ENCODE measurements at places on chromosomes 11 and 22.
A peak's percentile ranks its signal among the peaks of the same experiment; 100 is the strongest.

DNA sequence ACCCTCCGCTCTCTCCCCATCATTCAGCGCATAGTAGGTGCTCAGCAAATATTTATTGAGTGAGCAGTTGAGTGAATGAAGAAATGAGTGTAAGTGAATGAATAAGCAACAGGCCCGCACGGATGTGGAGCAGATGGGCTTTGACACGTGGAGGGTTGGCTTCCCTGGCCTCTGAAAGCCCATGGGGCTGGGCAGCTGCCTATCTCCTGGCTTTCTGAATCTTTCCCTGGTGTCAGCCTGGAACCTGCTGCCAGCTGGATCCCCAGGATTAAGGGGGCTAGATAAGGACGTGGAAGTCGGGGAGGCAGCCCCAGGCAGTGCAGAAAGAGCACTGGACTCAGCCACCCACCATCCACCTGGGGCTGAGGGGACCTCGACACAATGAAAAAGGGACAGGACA is 12.6 kb downstream of the IL2RB start:
- DNase-seq = no peak
- H3K36me3 ChIP-seq = no peaks in the 10 kb centered on the region
- H3K4me3 ChIP-seq = no peak overlapping the region
- H3K4me1 ChIP-seq = no peaks in the 10 kb centered on the region
- H3K27me3 ChIP-seq = no peaks in the 10 kb centered on the region

GRCh38 chr11:11261629-11262028 is 91.4 kb downstream of the CSNK2A3 start:
- H3K4me1 ChIP-seq = no peaks in the 10 kb centered on the region
- H3K27me3 ChIP-seq = no peaks in the 10 kb centered on the region
- H3K4me3 ChIP-seq = no peak overlapping the region

DNA sequence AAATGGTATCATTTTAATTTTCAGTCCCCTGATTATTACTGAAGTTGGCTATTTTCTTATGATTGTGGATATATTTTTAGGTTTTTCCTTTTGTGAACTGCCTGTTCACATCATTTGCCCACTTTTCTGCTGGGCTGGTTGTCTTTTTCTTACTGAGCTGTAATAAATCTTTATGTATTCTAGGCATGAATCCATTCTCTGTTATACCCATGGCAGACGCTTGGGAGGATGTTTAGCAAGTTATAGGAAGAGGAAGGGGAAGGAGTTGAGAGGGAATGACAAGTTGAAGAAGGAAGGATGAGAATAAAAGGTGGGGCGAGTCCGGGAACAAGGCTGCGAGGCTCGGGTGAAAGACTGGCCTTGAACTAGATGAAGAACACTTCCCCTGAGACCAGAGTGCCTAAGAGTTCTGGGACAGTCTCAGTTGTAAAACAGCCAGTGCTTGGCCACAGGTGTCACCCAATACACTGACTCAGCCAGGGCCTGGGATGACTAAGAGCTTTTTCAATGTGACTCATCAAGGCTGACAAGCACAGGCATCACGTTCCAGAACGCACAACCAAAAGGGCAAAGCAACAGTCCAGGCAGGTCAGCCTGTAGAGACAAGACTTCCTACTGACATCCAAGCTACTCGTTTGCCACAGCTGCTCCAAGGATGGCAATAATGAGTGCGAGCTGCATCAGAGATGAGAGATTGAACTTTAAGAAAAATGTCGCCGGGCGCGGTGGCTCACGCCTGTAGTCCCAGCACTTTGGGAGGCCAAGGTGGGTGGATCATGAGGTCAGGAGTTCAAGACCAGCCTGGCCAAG is 35.2 kb downstream of the LRFN4 start:
- peak; percentile 82 for DNase-seq
- no peak overlapping the region for H3K4me3 ChIP-seq
- H3K27ac ChIP-seq = no peak overlapping the region
- H3K4me1 ChIP-seq = peaks cover 5% of the 10 kb centered on the region
- no peaks in the 10 kb centered on the region for H3K36me3 ChIP-seq

DNA sequence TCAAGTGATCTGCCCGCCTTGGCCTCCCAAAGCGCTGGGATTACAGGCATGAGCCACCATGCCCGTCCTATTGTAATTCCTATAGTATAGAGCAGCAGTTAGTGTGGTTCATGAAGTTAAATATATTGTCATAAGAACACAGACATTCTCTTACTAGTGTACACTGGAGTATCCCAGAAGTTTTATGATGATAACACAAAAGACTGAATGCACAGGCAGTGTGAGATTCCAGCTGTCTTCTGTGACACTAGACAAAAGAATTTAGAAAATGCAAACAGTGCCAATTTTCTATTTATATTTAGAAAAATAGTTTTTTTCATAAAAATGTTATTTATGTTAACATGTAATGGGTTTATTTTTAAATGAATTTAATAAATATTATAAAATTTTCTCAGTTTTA is 39.4 kb upstream of the RBX1 start:
- DNase-seq = no peak
- H3K36me3 ChIP-seq = peaks cover 31% of the 10 kb centered on the region
- H3K4me3 ChIP-seq = no peak overlapping the region

DNA sequence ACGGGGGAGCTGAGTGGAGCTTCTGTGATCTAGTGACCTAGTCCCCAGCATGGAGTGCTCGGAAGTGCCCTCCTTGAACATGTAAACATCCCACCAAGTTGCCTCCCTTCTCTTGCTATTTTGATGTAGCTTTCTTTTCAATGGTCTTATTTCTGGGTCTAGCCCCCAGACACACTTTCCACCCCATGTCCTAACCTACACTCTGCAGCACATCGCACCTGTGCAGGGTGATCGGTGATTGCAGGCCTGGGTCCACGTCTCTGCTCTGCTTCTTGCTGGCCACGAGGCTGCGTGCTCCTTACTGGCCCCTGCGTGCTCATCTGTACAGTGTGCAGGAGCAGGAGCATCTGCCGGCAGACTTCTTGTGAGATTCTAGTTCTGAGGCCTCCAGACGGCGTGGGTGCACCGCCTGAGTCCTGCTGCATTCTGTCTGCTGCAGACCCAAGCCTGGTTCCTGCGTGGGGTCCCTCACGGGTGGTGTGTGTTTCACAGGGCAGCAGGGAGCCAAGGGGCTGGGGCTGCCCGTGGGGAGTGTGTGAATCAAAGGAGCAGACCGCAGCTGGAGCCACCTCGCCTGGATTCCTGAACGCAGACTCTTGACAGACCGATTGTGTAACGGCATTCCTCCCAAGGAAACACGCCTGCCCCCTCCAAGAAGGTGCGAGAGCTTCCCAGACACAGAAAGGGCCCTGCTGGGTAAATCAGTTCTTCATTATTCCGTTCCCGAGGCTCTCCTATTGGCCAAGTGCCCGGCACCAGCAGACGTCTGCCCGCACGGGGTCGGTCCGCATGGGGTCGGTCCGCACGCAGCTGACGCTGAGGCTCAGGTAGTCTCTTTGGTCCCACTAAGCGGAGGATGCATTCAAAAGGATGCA is 44.4 kb upstream of the MYEOV start:
- DNase-seq = peak; percentile 87
- peaks cover 5% of the 10 kb centered on the region for H3K36me3 ChIP-seq
- peaks cover 3% of the 10 kb centered on the region for H3K4me1 ChIP-seq
- H3K4me3 ChIP-seq = peak overlapping the region; percentile 25

GRCh38 chr11:5013012-5013411 is 18.4 kb downstream of the OR51L1 start:
- no peaks in the 10 kb centered on the region for H3K27me3 ChIP-seq
- no peak overlapping the region for H3K4me3 ChIP-seq
- no peak for DNase-seq
- no peak overlapping the region for H3K27ac ChIP-seq

- no peak overlapping the region for H3K4me3 ChIP-seq
- H3K27me3 ChIP-seq = no peaks in the 10 kb centered on the region
- no peaks in the 10 kb centered on the region for H3K4me1 ChIP-seq
- peak; percentile 24 for DNase-seq
- no peaks in the 10 kb centered on the region for H3K36me3 ChIP-seq
These were observed 165.0 kb downstream of the GRIA4 start for GRCh38 chr11:105774899-105775298.

Data from H9 (cell line).